ENCODE measurements at places on chromosomes 1 and 21.

DNA sequence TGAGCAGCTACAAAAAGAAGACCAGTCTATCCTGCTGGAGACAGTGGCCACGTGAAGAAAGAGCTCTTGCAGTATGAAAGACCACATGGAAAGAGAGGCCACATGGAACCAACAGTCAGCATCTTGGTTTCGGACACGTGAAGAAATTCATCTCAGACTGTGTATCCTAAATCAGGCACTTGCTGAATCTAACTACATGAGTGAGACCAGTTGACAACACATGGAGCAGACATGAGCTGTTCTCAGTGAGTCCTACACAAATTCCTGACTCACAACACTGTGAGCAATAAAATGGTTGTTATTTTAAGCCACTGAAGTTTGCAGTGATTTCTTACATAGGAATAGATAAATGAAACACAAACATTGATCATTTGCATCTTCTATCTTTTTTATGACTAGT is 2.4 kb upstream of the TAF1A start:
- no peak for DNase-seq

DNA sequence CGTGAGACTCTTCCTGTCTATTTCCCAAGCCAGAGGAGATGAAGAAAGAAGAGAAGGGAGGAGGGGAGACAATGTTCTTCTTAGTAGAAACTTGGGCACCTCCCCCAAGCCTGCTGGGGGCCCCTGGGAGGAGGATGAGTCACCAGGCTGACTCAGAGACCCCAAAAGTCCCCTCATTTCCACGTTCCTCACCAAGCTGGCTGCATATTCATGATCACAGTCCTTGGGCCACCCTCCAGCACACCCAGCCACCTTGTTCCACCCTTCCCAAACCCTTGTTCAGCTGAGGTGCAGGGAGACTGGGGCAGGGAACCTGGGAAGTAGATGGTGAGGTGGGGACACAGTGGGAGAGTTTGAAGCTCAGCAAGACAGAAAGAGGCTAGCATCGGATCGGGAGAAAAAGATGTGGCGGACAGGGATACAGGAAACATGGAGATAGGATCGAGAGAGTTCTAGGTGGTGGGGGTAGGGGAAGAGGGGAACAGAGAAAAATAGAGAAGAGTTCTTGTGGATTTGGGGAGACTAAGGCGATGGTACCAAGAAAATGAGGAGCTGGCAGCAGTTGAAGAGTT is 712 bp downstream of the RAB13 start:
- DNase-seq = no peak

DNA sequence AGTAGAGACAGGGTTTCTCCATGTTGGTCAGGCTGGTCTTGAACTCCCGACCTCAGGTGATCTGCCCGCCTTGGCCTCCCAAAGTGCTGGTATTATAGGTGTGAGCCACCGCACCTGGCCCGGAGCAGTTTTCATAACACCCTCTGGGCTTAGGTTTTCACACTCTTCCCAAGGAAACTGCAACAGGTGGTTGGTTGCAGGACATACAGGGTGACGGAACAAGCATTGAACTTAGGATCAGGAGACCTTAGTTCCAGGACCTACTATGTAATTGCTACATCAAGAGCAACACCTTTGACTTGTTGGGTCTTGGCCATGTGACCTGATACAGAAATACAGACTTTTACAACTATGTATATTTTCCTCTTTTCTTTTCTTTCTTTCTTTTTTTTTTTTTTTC is 37.9 kb downstream of the MFSD2A start:
- no peak for DNase-seq

- no peak for DNase-seq
Measured at GRCh38 chr21:35754583-35754982, 305.7 kb downstream of the SETD4 start.

DNA sequence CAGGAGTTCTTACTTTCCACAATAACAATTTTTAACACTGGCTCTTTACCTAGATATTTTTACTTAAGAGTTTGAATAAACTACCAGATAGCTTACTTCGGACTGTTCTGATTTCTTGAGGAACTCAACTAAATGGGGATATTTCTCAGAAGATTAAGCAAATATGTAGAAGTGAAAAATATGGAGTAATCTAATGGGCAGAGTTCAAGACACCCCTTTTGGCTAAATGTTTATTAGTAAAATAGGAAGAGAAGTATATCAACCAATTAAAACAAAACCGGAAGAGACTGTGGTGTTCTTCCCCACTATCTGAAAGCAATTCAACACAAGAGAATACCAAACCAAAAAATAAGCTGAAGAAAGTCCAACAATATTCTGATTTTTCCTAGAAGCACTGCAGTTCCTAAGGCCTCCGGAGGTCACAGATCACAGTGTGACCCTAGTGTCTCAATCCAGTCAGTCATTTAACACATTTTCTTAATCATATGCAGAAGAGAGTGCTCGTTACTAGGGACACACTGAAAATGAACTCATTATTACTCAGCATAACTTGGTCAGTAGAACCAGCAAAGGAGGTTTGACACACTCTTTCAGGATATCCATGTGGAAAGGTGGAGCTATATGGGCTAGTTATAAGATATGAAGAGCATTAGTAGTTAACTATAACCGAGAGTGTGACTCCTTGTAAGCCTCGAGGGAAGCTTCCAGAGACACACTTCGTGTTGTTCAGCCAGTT is 5.2 kb downstream of the SIPA1L2 start:
- DNase-seq = no peak

DNA sequence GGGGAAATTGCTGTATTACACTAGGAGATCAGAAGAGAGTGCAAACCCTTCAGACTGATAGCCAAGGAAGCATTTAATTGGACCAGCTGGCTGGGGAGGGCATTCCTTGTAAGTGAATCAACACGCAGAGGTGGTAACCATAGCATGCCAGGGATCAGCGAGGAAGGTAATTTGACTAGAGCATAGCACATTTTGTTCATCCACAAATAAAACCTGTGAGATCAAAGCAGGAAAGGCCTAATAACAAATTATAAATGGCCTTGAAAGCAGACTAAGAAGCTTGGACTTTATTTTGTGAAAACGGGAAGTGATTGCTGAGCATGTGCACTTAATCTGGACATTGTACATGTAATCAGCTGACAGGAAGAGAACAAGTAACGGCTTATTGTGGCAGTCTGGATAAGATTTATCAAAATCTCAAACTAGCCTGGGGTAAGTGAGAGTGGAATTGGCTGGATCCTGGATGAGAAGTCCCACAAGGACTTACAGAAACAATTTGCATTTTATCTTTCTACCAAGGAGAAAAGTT is 11.7 kb upstream of the CD55 start:
- DNase-seq = no peak

DNA sequence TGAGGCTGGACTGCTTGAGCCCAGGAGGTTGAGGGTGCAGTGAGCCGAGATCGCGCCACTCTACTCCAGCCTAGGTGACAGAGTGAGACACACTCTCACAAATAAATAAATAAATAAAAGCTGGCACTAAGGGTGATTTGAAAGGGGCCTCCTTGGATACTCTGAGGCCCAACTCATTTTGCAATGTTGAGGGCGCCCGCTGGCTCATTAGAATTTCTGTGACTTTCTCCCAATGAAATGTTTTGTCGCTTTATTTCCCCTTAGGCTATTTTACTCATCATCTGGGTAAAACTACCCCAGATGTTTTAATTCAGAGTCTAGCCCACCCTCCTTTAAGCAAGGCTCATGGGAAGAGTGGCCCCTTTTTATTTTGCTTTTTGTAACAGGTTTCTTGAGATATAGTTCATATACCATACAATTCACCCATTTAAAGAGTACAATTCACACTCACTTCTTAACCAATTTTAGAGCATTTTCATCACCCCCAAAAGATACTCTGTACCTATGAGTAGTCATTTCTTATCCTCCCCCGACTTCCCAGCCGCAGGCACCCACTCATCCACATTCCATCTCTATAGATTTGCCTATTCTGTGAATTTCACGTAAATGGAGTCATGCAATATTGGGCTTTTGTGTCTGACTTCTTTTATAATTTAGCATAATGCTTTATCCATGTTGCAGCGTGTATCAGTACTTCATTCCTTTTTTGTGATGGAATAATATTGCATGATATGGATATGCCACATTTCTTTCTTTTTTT is 259.1 kb downstream of the KAZN start:
- no peak for DNase-seq

GRCh38 chr1:198544265-198544664 is 3.8 kb upstream of the ATP6V1G3 start:
- no peak for DNase-seq

- no peak for DNase-seq
Measured at GRCh38 chr1:166271151-166271538, 104.3 kb upstream of the FAM78B start.

DNA sequence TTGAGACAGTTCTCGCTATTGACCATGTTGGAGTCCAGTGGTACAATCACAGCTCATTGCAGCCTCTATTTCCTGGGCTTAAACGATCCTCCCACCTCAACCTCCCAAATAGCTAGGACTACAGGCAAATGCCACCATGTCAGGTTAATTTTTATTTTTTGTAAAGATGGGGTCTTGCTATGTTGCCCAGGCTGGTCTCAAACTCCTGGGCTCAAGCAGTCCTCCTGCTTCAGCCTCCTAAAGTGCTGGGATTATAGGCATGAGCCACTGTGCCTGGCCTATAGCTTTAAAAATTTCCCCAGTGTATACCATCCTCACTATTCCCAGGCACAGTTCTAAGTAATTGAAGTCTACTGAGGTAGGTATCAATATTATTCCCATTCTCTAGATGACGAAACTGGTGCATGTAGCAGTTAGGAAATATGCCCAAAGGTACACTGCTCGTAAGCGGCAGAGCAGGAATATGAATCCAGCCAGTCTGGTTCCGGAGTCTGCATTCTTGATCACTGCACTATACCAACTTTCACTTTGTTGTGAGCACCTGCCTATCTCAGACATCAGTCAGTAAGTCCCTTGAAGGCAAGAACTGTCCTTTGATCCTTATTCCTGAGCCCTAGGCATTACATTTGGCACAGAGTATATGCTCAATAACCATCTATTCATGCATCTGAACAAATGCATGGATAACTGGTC is 11.5 kb upstream of the SRP9 start:
- DNase-seq = no peak
